PC-3 (cell line): ENCODE measurements at places on chromosomes 5 and 9. TPM values are rescaled to one million over a fixed set of nuclear protein-coding genes. Genes with fewer than 3 reads are reported as not detected.

The PSD2 gene
- not detected in 2 replicates for total RNA-seq

The ERAP2 gene
- total RNA-seq, result 9.6 and 12.0 TPM in 2 replicates

The BHMT gene
- total RNA-seq, result not detected in 2 replicates

The SNCAIP gene
- not detected in 2 replicates for total RNA-seq

The ZNF354C gene
- total RNA-seq, result not detected in 2 replicates

The ISL1 gene
- total RNA-seq, result 1.4 and 1.5 TPM in 2 replicates

DNA sequence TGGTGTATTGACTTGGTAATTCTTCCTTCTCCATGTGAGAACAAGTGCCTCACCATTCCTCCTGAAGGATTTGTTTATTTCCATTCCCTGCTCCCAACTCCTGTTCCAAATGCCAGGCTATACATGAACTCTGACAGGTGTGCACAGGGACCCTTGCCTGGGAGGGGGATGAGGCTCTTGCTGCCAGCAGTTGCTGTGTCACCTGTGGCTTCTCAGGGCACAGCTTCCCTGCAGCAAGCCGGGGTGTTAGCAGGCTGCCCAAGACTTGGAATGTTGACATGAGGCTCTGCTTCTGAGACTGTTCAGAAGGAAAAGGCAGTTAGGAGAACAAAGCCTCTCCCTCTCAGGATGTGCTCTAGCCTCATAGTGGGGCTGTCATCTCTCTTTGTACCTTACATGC lies 131.3 kb downstream of the DOCK2 start:
- no peak for DNase-seq

DNA sequence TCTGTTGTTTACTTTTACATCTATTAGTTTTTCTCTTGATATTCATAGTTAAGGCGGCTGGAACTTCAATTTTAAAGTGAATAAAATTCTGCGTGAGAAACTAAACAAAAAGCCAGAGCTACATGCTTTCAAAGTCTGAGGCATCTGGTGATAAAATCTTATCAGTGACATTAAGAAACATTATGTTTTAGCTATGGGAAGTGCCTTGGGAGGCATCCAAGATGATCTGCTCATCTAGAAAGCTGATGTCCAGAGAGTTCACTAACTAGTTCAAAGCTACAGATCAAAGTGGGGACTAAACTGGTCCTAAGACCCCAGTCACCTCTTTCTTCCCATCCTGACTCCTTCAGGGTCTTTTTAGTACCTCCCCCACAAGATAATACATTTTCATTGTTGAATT lies 37.2 kb downstream of the MRPS27 start:
- no peak for DNase-seq

GRCh38 chr9:97840521-97840920 lies 12.5 kb upstream of the FOXE1 start:
- DNase-seq, result no peak

GRCh38 chr5:105033637-105034400 lies 1471.2 kb upstream of the NUDT12 start:
- DNase-seq, result no peak

- no peak for DNase-seq
These were observed 133.2 kb upstream of the MARCHF11 start for GRCh38 chr5:16312785-16313184.

- DNase-seq, result no peak
These were observed 354.4 kb downstream of the ADAMTS6 start for GRCh38 chr5:65127161-65127901.

DNA sequence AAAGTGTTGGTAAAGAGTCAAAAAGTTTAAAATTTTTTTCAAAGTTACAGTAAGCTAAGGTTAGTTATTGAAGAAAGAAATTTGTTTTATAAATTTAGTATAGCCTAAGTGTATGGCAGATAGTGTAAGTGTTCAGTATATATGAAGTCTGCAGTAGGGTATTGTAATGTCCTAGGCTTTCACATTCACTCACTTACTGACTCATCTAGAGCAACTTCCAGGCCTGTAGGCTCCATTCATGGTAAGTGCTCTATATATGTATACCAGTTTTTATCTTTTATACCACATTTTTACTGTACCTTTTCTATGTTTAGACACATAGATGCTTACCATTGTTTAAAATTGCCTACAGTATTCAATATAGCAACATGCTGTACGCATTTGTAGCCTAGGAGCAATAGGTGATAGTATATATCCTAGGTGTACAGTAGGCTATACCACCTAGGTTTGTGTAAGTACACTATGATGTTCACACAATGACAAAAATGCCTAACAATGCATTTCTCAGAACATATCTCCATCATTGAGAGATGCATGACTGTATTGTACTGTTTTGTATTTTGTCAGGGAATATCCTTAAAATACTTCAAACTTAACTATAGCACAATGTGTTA lies 38.5 kb downstream of the CYSTM1 start:
- no peak for DNase-seq

- no peak for DNase-seq
These were observed 165.3 kb upstream of the SLC27A6 start for GRCh38 chr5:128799945-128800344.

GRCh38 chr5:21774281-21774680 lies 1078.9 kb downstream of the CDH12 start:
- DNase-seq, result peak; percentile 58

DNA sequence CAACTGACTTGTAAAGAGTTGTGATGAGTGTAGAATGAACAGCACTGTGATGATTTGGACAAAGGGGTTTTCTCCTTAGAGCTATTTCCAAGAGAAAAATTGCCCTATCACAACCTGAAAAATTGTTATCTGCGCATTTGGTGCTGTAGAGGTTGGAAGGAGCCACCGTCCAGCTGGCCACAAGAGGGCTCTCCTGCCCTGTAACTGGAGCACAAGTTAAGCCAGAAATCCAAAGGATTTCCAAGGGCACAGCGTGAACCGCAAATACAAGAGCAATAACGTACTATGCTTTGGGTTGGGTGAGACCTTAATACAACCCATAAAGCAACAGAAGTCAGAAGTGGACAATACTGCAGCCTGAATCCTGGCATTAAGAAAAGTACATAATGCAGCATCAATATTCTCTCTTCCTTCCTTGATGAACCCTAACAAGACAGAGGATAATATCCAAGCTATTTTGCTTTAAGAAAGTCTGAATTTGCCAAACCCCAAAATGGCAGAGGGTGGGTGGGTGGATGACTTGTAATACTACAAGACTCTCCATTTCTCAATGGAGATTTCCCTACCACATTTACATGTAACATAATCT lies 56.8 kb upstream of the SMIM32 start:
- peak; percentile 63 for DNase-seq

DNA sequence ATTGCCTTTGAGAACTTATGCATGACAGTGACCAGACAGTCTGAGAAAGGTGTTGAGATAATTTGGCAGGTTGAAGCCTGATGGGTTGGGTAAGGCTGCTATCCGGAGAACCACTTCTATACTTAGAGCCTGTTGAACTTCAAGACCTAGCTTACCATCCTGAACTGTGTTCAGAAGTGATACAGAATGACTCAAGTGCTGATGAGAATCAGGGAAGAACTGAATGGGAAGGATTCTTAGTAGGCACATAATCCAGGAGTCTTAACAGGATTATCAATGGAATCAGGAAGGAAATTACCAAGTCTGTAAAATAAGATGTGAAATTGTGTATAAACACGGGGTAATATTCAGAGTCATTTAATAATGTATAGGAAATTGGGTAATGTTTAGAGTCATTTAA lies 9.0 kb upstream of the PAPPA start:
- DNase-seq, result peak; percentile 28
